ENCODE measurements at places on chromosomes 2 and 18. TPM values are rescaled to one million over a fixed set of nuclear protein-coding genes. Genes with fewer than 3 reads are reported as not detected.

DNA sequence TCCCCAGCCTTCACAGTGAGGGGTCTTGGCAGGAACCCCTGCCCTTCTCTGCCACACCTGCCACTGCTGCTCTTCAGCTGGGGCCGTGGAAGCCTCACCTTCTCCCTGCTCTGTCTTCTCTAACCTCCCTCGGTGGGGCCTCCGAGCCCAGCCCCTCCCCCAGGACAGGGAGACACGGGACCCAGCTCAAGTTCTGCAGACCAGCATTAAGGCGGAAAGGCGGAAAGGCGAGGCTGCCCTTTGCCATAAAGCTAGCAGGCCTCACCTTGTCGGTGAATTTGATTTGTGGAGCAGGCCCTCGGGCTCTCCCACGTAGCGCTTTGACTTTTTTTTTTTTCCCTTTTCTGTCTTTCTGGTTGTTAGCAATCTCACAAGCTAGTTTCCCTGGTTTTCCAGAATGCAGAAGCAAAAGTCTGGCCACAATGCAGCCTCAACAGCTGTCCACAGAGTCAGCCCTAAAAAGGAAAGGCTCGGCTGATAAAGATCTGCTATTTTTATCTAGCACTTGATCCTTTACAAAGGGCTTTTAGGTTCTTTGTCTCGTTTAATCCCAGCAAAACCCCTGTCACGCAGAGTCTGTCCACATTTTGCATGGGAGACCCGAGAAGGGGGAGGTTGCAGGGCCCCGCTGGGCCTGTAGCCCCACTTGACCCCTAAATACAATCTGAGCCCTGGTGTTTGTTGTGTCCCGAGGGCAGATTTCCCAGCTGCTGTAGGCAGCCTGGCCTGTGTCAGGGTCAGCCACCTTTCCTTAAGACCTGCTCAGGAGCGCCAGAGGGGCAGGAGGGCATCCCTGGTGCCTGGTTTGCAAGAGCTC lies 6.0 kb downstream of the ITM2C start:
- no peaks in the 10 kb centered on the region for H3K36me3 ChIP-seq
- DNase-seq, result no peak
- H3K4me3 ChIP-seq, result no peak overlapping the region
- H3K27me3 ChIP-seq, result no peaks in the 10 kb centered on the region
- H3K27ac ChIP-seq, result no peak overlapping the region
- no peaks in the 10 kb centered on the region for H3K4me1 ChIP-seq

- no peaks in the 10 kb centered on the region for H3K4me1 ChIP-seq
- no peak overlapping the region for H3K27ac ChIP-seq
- no peak overlapping the region for H3K4me3 ChIP-seq
- no peaks in the 10 kb centered on the region for H3K36me3 ChIP-seq
- H3K27me3 ChIP-seq, result no peaks in the 10 kb centered on the region
- DNase-seq, result no peak
Observed at GRCh38 chr2:180709392-180710145, 270.8 kb upstream of the UBE2E3 start.

The TMEM87B gene
- 38.3 TPM for total RNA-seq

GRCh38 chr2:70069049-70069448 lies 18.2 kb upstream of the PCBP1 start:
- H3K27ac ChIP-seq, result peak overlapping the region; percentile 40
- DNase-seq, result no peak
- no peaks in the 10 kb centered on the region for H3K27me3 ChIP-seq
- no peaks in the 10 kb centered on the region for H3K36me3 ChIP-seq
- H3K4me1 ChIP-seq, result no peaks in the 10 kb centered on the region
- no peak overlapping the region for H3K4me3 ChIP-seq

DNA sequence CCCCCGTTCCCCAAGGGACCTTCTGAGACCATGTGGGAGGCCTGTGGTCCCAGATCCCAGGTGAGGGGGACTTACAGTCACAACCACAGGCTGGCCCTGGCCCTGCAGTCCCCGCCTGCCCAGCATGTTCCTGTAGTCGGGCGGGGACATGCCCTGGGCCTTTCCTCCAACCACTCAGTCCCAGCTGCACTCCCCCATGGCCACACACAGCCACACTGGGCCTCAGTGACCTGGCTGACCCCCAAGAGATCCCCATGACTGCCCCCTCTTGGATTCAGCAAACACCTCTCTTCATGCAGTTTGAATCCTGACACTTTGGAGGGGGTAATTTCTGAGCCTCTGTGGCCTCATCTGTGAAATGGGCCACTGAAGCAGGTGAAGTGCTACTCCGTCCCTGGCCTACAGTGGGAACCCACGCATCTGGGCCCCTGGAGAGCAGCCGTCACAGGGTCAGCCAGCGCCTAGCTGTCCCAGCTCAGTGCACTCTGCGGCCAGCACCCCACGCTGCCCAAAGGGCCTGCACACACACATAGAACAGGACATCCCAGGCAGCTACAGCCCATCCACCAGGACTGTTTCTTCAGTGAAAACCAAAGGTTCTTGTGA lies 12.7 kb upstream of the ARHGEF4 start:
- H3K27ac ChIP-seq, result no peak overlapping the region
- no peak for DNase-seq
- no peak overlapping the region for H3K4me3 ChIP-seq
- no peaks in the 10 kb centered on the region for H3K27me3 ChIP-seq
- no peaks in the 10 kb centered on the region for H3K4me1 ChIP-seq

DNA sequence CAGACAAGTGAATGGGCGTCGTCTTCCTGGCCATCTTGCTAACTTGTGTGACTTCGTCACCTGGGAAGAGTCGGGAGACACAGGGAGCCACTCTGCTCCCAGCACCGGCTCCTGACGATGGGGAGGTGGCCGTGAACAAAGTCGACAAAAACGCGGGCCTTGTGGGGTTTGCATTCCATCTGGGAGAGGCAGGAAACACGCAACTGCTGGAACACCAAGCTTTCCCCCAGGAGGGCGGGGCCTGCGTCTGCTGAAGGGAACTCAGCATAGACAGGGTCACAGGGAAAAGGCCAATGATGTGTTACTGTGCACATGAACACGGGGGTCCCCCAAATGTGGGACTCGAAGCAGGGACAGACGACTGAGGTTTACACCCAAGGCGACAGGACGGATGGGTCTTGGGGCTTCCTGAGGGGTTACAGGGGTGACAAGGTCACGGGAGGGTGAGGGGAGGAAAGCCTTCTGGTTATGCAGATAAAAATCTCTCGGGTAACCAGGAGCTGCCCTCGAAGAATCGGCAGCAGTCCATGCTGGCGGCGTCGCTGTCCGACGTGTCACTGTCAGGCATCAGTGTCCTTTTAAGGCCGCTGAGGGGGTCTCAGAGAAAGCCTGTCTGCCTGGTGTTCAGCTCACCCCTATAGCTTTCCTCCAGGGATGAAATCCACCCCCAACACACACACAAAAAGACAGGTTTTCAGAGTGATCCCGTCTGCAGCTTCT lies 28.2 kb upstream of the PRLH start:
- H3K27ac ChIP-seq, result no peak overlapping the region
- no peak for DNase-seq
- H3K27me3 ChIP-seq, result no peaks in the 10 kb centered on the region
- no peaks in the 10 kb centered on the region for H3K36me3 ChIP-seq
- H3K4me3 ChIP-seq, result no peak overlapping the region

- H3K27ac ChIP-seq, result no peak overlapping the region
- H3K27me3 ChIP-seq, result no peaks in the 10 kb centered on the region
- no peak overlapping the region for H3K4me3 ChIP-seq
- no peaks in the 10 kb centered on the region for H3K4me1 ChIP-seq
Observed at GRCh38 chr2:132503701-132504100, 87.1 kb downstream of the GPR39 start.

The ATOH8 gene
- total RNA-seq, result 46.2 TPM

The CDKL4 gene
- total RNA-seq, result 0.33 TPM

DNA sequence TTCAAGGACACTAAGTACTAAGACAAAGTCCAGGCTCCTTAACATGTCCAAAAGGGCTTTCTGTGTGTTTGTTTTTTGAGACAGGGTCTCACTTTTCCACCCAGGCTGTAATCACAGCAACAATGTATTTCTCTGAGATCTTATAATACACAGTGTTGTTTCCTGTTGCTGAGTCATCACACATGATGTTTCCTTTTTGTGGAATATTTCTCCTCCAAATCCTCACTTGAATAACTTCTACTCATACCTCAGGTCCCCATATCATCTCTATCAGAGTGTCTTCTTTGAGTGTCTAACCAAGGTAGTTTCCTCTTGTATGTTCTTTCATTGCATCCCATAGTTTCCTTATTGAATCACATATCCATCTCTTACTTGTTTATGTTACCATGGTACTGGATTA lies 632.0 kb upstream of the PIK3C3 start:
- H3K27me3 ChIP-seq, result no peaks in the 10 kb centered on the region
- H3K27ac ChIP-seq, result no peak overlapping the region
- no peak overlapping the region for H3K4me3 ChIP-seq
- no peaks in the 10 kb centered on the region for H3K4me1 ChIP-seq
- DNase-seq, result no peak

The DHX57 gene
- 17.4 TPM for total RNA-seq

GRCh38 chr2:85095094-85095493 lies 38.1 kb upstream of the TCF7L1 start:
- H3K36me3 ChIP-seq, result no peaks in the 10 kb centered on the region
- H3K27ac ChIP-seq, result no peak overlapping the region
- H3K4me3 ChIP-seq, result no peak overlapping the region
- H3K27me3 ChIP-seq, result no peaks in the 10 kb centered on the region
- no peak for DNase-seq

DNA sequence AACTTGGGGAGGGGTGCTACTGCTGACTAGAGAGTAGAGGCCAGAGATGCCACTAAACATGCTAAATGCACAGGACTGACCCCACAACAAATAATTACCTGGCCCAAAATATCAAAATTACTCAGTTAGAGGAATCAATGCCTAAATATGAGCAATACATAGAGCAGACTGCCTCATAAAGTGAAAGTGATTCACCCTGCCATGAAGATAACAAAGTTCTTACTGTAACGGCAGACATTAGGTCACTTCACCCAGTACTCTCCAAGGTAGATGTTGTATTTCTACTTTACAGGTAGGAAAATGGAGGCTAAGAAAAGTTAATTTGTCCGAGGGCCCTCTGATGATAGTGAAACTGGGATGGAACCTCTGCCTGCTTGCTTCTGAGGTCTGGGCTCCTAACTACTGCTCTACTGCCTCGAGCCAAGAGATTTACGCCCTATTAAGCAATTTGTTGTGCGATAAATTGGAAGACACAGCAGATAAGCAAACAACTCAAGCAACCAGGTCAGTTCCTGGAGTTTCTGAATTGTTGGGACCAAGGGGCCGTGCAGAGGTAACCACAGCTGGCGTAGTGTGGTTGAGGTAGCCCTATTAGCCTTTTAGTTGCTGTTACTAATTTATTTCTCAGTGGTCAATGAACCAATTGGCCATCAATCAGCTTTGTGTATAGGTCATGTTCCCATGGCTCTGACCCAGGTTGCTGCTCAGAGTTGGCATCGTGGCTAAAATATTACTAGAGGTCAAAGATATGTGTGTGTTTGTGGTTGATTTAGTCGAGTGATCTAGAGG lies 4.8 kb downstream of the DHRS9 start:
- H3K27ac ChIP-seq, result no peak overlapping the region
- no peaks in the 10 kb centered on the region for H3K4me1 ChIP-seq
- no peak for DNase-seq
- H3K4me3 ChIP-seq, result no peak overlapping the region

DNA sequence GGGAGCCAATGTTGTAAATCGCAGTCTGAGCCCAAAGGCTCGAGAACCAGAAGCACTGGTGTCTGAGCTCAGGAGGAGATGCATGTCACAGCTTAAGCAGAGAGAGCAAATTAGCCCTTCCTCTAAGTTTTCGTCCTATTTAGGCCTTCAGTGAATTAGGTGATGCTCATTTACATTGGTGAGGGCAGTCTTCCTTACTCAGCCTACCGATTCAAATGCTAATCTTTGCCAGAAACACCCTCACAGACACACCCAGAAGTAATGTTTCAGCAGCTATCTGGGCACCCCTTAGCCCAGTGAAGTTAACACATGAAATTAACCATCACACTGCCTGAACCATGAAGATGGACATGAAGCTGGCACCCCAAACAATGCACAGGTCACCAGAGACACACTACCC lies 385.1 kb downstream of the STK39 start:
- H3K36me3 ChIP-seq, result no peaks in the 10 kb centered on the region
- H3K27me3 ChIP-seq, result no peaks in the 10 kb centered on the region
- no peak for DNase-seq
- no peaks in the 10 kb centered on the region for H3K4me1 ChIP-seq
- H3K4me3 ChIP-seq, result no peak overlapping the region

The ERMN gene
- total RNA-seq, result 1.6 TPM

- H3K36me3 ChIP-seq, result no peaks in the 10 kb centered on the region
- peak overlapping the region; percentile 20 for H3K27ac ChIP-seq
- no peaks in the 10 kb centered on the region for H3K27me3 ChIP-seq
- H3K4me1 ChIP-seq, result no peaks in the 10 kb centered on the region
Observed at GRCh38 chr2:229463841-229464346, 192.8 kb upstream of the PID1 start.

- no peaks in the 10 kb centered on the region for H3K4me1 ChIP-seq
- H3K36me3 ChIP-seq, result no peaks in the 10 kb centered on the region
- H3K4me3 ChIP-seq, result no peak overlapping the region
- DNase-seq, result no peak
- H3K27me3 ChIP-seq, result no peaks in the 10 kb centered on the region
Observed at GRCh38 chr2:170307555-170308351, 129.8 kb downstream of the MYO3B start.

DNA sequence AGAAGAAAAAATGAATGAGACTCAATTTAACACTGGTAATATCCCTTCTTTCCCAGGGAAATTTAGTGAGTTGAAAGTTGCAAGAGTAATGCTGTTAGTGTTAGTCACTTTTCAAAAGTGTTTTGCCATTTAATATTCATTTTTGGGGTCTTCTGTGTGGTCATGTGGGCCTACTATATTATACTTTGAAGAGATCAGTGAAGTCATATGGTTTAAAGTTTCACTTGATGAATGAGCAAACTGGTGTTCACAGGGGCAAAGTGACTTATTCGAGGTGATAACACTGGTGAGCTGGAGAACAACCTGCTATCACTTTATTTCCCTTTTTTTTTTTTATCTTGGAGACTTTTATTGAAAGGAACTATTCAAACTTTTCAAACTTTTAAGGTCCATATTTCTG lies 196.0 kb downstream of the PLCL1 start:
- DNase-seq, result no peak
- H3K27me3 ChIP-seq, result no peaks in the 10 kb centered on the region
- H3K4me1 ChIP-seq, result no peaks in the 10 kb centered on the region
- no peaks in the 10 kb centered on the region for H3K36me3 ChIP-seq
- H3K27ac ChIP-seq, result no peak overlapping the region

The C2orf72 gene
- total RNA-seq, result 0.16 TPM

Data from breast epithelium (tissue), 4 donors.